ENCODE measurements at places on chromosomes 3 and 15.

GRCh38 chr3:195609229-195609628 lies 25.5 kb upstream of the APOD start:
- DNase-seq: peak; percentile 63

- DNase-seq: no peak
Observed at GRCh38 chr3:13316603-13317002, 103.5 kb downstream of the NUP210 start.

GRCh38 chr3:187763850-187764648 lies 18.8 kb upstream of the BCL6 start:
- DNase-seq: no peak

DNA sequence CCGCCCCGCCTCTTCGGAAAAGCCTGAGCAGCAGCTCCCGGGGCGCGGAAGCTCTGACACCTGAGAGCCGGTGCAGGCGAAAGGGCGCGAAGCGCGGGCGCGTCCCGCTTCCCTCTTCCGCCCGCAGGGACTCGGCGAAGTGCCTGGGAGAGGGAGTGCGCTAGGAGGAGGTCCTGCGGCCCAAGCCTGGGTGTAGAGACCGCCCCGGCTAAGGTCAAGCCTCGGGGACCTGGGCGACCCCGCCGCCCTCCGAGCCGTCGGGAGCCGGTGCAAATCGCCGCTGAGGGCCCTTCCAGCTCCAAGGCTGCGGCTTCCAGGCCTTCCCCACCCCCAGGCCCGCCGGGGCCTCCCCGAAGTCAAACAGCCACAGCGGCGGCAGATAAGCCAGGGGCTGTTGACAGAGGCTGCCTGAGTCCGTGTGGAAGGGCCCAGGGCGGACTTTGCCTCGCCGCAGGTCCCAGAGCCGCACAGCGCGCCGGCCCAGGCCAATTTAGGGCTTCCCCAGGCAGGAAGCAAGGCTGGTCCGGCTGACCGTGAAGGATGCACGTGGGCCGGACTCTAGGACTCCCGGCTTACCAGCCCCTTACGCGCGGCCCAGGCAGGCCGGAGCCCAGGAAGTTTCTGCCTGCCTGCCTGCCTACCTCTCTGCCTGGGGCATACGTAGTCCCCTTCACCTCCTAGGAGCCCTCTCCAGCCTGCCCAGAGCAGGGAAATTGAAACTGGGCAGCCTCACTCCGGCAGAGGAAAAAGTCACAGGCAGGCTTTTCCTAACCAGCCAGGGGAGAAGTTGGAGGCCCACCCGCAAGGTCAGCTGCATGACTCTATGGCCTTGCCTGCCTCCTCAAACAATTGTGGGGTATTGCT lies 2.3 kb downstream of the ITPKA start:
- DNase-seq: no peak

DNA sequence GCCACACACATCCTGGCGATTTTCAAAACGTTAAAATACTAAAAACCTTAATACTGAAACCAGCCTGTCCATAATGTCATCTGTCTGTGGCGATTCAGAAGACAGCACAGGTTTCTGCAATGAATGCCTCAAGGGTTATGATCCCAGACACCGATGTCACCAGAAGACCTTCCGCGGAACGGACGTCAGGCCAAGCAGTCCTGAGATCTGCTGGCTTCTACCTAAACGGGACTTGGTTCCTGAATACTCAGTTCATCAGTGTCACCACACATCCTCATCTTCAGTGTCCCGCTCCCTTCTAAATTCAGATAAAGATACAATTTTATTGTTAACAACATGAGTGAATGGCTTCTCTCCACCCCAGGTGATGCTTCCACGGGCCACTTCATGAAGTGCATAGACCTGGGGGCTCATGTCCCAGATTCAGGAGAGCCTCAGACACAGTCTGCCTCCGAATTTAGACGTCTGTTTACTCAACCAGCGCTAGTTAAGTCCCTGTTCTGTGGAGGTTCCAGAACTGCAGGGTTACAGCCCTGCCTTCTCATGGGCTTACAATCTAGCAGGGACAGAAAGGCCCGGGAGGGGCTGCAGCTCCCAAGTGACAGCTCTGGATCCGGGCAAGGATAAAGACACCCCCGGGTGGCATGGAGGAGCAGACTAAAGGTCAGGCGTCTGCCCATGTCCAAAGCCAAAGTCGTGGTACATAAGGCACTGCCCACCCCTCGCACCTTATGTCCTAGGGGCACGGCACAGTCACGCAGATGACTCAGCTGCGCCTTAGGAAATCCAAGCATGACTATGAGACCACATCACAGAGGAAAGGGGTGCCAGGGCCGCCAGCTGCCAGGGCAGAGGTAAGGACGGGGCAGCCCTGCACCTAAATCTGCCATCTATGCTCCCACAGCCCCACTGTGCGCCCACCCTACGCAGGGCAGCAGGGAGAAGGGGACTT lies 75.9 kb downstream of the VGLL4 start:
- no peak for DNase-seq

- DNase-seq: no peak
Observed at GRCh38 chr3:99570061-99570460, 68.3 kb upstream of the COL8A1 start.

DNA sequence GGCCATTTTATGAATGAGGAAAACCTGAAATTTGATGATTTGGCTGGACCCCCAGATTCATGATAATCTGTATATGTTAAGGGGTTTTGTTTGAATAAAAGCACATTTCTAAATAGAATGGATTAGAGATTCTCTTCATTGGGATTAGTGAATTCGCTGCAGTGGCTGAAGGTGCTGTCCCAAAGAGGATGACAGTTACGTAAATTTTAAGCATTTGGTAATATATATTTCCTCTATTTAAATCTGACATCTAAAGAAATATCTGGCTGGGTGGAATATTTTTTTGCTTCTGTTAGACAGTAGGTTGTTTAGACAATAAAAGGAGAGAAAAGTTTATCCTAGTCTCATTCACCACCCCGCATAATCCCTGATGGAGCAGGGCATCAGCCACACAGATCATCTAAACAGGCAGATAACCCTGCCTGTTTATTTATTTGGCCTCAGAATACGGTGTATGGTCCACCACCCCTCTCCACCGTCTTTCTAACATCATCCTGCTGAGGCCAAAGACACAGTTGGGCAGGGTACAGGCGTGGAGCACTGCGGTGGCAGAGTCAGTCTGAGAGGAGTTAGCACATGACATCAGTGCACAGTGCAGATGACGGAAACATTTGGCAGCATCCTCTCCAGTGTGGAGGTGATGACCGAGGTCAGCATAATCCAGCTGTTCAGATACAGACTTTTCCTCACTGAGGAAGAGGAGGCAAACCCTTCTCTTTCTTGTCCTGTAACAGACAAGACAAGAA lies 20.4 kb upstream of the NFKBIZ start:
- peak; percentile 80 for DNase-seq

GRCh38 chr3:56677286-56677685 lies 5.8 kb downstream of the TASOR start:
- DNase-seq: no peak

DNA sequence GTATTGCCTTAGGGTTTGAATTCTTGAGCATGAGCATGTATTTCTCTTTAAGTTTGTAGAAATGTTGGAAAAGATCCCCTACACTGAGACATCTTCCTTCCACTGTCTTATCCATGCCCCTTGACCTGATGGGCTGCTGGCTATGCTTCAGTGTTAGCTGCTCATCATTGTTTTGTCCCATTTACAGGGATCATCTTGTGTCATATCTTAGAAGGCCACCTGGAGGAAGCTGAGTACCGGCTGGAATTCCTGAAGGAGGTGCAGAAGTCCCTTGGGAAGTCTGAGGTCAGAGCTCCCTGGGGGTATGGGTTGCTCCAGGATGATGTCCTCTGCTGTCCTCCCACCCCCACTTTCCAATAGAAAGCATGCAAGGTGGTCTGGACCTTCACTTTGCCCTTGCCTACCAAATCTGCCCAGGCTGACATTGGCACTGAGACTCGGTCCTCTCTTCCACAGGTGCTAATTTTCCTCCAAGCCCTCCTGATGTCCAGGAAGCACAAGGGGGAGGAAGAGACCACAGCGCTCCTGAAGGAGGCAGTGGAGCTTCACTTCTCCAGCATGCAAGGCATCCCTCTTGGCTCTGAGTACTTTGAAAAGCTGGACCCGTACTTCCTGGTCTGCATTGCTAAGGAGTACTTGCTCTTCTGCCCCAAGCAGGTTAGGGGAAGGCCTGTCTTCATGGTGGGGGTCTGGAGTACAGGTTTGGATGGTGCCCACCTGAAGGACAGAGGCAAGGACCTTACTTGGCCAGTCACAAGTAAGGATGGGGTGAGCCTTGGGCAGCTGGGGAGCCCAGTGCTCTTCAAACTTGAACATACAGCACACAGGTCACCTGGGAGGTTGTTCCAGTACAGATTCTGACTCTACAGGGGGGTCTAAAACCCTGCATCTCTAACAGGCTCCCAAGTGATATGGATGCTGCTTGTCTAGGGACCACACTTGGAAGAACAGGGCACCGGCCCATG lies 17.7 kb downstream of the TTC21A start:
- DNase-seq: no peak

- DNase-seq: no peak
Observed at GRCh38 chr3:134253475-134254226, 3.0 kb upstream of the RYK start.

DNA sequence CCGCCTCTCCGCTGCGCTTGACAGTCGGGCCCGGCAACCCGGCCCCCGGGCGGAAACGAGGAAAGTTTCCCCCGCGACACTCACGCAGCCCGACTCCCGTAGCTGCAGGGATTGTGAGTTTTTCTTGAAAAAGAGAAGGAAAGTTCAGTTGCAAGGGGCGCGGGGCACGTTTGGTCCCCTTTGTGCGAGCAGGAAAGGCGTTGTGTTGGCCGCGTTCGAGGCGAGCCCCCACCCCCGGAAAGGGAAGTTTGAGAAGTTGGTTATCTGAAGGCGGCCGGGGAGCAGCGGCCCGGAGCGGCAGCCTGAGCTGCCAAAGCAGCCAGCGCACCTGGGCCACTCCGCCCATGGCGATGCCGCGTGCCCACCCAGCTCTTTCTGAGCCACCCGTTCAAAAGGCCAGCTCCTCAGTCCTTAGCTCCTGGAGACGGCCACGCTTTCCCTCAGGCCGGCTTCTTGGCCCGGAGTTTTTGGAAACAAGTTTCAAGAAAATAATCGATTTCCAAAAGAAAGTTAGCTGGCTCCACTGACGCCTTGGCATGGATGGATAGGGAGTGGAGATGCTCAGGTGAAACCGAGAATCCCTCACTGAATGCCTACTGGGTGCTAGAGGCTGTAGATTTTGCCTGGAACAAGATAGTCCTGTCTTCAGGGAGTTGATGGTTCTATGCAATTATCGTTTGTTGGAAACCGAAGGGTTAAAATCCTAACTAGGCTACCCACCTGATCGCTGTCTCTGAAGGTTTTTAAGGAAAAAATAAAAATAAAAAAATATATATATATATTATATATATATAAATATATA lies 832 bp downstream of the TGFBR2 start:
- peak; percentile 87 for DNase-seq

GRCh38 chr3:15498431-15499214 lies 22.9 kb downstream of the COLQ start:
- peak; percentile 54 for DNase-seq

DNA sequence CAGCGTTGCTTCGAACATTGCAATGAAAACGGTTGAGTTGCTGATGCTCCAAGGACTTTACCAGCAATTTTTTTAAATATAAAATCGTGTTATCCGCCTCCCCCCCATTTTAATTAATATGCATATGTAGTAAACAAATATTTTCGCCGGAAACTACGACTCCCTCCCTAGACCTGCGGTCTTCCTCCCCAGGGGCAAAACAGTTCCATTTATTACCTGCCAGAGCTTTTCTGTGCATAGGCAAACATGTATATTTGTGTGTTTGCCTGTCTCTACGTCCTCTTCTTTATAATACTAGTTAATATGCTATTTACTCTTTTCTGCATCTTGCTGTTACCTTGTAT lies 593 bp upstream of the RSL24D1 start:
- DNase-seq: no peak

DNA sequence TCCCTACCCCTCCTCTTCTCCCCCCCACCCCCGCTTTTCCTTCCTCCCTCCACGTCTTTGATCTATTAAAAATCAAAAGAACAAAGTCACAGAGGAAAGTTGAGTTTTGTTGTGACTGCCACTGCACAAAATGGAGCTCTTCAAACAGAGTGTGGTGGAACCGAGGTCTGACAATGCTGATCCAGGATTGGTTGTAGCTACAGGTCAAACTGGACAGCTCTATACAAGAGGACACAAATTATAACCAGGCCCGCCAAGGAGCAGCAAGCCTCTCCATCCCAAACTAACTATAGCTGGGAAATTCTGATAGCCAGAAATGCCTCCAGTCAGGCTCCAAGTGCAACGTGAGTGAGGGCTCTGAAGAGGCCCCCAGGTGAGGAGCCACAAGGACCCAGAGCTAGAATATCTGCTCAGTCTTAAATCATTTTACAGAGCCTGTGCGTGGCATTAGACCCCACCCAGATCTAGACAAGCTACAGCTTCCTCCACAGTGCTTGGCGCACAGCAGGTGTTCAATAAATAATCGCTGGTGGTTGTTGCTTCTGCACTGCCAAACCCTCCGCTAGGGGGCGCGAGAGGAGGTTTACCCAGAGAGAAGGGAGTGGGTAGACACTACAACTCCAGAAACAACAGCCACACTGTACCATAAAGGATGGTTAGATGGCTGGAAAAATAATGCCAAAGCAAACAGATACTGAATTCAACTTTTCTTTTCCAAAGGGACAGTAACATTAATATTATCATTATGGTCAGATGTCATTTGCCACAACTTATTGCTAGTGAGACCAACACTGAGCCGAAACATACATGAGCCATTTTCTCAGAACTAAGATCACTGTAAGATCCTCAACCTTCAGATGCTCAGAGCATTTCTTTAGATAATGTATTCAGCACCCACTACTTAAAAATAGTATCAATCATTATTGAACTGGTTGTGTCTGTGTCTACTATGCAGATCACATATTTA lies 44.6 kb downstream of the ZIC4 start:
- peak; percentile 71 for DNase-seq

- no peak for DNase-seq
Observed at GRCh38 chr15:34161329-34161963, 48.5 kb downstream of the KATNBL1 start.

DNA sequence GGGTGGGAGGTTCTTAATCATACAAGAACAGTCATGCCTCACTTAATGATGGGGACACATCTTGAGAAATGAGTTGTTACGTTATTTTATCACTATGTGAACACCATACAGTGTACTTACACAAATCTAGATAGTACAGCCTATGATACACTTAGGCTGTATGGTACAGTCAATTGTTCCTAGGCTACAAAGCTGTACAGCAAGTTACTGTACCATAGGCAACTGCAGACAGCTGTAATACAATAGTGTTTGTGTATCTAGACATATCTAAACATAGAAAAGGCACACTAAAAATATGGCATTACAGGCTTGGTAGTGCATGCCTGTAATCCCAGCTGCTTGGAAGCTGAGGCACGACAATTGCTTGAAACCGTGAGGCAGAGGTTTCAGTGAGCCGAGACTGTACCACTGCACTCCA lies 55.7 kb upstream of the PLXND1 start:
- no peak for DNase-seq

DNA sequence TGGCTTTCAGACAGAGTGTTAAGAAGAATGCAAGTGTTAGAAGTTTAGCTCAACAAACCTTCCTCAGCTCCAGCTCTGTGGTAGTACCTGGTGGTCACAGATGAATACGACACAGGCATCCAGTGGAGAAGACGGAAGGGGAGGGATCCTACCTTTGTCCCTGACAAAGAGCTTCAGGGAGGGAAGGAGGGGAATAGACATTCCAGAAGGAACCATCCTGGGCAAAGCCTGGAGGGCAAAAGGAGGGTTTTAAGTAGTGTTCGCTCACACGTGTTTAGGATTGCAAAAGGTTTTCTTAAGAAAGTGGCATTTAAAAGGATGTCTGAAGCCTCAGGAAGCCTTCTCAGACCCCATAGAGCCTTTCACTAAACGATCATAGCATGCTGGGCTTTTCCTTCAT lies 2.8 kb downstream of the CHCHD4 start:
- DNase-seq: no peak
